ENCODE measurements at places on chromosomes 5 and 9.

- peak; percentile 55 for DNase-seq
Observed at GRCh38 chr5:157978061-157978460, 119.1 kb upstream of the CLINT1 start.

- peak; percentile 39 for DNase-seq
Observed at GRCh38 chr9:14349146-14349446, 35.2 kb upstream of the NFIB start.

- DNase-seq, result no peak
Observed at GRCh38 chr5:159104051-159104651, 4.4 kb upstream of the EBF1 start.

DNA sequence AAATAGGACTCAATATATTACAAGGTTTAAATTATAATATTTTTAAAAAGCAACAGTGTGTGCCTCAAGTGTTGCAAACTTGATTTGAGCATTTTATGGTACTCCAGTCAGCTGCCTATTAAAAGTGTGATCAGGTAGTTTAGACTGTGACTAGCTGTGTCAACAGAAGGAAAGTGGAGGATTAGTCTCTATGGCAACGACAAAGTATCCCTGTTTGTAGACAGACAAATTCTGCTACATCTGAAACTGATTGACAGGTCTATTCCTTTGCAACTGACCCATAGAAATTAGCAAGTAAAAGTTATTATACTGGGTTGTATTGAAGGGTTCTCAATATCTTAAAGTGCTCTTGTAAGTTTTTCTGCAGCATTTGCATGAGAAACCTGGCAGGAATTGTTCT lies 249.8 kb upstream of the ARRDC3 start:
- no peak for DNase-seq

GRCh38 chr5:5800801-5801761 lies 378.6 kb downstream of the ICE1 start:
- DNase-seq, result peak; percentile 67

DNA sequence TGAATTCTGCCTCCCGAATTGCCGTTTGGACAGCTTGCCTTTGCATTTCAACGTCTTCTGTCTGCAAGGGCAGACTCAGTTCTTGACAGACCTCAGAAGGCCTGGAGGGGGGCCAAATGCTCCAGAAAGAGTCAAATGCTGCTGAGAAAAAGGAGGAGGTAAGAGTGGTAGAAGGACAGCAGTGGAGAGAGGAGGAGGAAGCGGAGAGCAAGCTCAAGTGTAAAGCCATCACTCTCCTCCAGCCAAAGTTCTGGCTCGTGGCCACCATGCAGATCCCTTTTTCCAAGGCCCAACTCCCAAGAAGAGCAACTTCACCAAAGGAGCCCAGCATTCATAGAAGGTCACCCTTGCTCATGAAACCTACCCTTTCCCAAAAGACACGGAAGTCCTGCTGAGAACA lies 36.9 kb upstream of the SMIM23 start:
- no peak for DNase-seq

- no peak for DNase-seq
Observed at GRCh38 chr9:132888151-132888550, 9.5 kb downstream of the SPACA9 start.

- no peak for DNase-seq
Observed at GRCh38 chr5:76565009-76565408, 58.2 kb downstream of the F2RL2 start.
